ENCODE measurements at places on chromosomes 7 and 10.

- DNase-seq: no peak
Measured at GRCh38 chr10:124648131-124648475, 96.1 kb downstream of the FAM53B start.

DNA sequence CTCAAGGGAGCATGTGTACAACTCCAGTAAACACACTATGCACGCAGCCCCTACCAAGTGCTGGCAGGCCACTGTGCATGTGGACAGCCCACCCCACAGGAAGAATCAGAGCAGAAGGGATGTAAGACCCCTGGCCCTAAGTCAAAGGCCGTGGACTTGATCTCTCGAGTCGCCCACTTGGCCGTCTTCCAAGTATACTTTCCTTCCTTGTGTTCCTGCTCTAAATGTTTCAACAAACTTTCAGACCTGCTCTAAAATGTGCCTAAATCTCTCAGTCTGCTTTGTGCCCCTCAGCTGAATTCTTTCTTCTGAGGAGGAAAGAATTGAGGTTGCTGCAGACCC is 21.1 kb upstream of the NOM1 start:
- no peak for DNase-seq

DNA sequence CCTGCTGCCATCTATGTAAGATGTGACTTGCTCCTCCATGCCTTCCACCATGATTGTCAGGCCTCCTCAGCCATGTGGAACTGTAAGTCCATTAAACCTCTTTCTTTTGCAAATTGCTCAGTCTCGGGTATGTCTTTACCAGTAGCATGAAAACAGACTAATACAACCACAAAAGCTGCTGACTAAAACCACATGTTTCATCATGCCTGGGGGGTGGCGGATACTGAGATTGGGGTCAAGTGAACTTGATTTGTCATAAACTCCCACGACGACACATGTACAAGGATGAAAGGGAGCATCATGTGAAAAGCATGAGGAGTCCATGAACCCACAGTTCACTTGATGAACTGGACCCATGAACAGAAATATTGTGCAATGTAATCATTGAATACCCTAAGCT is 134.9 kb upstream of the ANK3 start:
- no peak for DNase-seq

DNA sequence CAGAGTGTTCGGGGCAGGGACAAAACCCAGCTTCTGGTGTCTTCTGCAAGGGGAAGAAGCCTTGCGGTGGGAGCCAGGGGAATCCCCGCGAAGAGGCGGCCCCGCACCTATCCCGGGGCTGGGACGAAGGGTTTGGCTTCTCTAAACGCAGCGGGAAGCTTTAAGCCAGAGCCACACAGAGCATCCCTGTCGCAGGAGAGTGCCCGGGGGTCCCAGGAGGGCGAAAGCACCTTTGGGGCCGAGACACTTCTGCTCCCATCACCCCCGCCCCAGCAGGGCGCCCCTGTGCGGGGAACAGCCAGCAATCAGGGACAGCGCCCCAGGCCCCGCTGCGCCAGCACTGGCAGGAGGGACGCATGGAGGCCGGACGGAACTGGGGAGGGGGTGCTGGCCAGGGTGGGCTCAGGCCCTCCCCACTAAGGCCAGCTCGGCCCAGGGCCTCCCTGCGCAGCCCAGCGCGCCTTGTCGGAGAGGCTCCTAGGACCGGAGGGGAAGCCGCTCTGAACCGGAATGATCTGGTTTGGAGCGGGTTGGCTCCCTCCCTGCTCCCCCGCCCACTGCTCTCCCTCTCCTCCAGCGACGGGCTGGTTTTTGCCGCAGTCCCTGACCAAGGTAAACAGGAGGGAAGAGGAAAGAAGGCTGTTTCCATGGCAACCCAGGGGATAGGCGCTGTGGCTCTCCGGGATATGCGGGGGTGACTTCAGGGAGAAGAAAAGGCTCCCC is 63.9 kb downstream of the TMEM209 start:
- DNase-seq: peak; percentile 76

- DNase-seq: no peak
Measured at GRCh38 chr7:56079450-56080185, 13.1 kb downstream of the PHKG1 start.

DNA sequence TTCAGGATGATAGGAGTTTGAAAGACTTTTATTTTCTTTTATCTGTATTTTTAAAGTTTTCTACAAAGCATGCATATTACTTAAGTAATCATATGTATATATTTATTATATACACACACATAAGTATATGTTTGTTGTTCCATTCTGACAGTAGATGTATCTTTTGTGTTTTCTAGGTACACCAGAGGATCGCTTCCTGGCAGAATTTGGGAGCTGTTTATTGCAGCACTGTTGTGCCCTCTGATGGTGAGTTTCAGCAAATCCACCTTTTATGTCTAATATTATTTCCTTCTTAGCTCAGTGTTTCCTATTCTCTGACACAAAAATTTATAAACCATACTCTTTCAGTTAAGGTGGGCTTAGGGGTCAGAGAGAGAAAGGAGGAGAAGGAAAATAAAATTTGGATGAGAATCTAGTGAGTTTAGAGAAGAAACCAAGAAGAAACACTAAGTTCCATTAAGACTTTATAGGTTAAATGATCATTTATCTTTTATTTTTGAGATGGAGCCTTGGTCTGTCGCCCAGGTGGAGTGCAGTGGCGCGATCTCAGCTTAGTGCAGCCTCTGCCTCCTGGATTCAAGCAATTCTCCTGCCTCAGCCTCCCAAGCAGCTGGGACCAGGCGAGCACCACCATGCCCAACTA is 59.2 kb upstream of the OIT3 start:
- peak; percentile 80 for DNase-seq

DNA sequence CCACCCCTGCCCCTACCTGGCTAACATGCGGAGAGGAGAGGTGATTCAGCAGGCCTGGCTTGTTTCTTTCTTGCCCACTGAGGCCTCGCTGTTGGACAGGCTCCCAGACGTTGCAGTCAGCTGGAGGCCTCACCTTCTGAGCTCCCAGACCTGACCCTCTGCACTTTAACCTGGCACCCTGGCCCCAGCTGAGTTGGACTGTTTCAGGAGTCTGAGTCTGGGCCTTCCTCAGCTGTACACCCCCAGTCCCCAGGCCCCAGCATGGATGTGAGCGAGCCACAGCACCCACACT is 35.0 kb downstream of the UNC5B start:
- DNase-seq: no peak

- no peak for DNase-seq
Measured at GRCh38 chr10:132462463-132463332, 65.7 kb downstream of the PWWP2B start.

GRCh38 chr10:43939389-43939938 is 290.8 kb upstream of the ZNF32 start:
- no peak for DNase-seq

- no peak for DNase-seq
Measured at GRCh38 chr10:71900441-71901180, 49.6 kb upstream of the PSAP start.

DNA sequence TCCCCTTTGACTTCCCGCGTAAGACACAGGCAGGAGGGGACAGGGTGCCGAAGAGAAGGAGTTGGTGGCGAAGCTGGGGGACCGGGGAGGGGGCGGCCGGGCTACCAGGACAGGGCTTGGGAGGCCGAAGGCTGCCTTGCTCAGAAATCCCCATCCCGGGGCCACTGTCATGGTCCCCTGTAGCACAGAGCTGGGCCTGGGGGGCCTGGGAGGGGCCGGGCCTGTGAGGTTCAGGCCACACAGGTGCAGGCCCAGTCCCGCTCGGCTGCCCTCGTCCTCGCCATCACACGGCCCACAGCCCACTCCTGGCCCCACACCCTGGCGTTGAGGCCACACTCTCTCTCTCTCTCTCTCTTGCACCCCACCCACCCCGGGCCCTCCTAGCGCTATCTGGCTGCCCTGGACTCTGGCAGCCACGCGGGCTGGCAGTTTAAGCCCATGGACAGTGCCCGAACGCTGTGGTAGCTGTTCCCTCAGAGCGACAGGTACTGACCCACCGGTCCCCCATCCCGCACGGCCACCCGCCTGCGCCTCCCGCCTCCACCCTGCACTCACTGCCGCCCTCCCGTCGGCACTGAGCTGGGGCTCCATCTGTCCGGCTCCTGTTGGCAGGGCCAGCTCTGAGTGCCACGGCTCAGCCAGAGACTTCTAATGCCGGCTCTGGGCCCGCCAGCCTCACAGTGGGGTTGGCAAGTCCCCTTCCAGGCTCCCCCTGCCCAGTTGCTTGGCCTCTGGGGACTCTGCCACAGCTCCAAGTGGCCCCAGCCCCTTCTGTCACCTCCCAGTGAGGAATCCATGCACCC is 28.0 kb downstream of the TTYH3 start:
- DNase-seq: no peak

GRCh38 chr10:72162978-72163377 is 52.8 kb upstream of the ANAPC16 start:
- DNase-seq: peak; percentile 59

DNA sequence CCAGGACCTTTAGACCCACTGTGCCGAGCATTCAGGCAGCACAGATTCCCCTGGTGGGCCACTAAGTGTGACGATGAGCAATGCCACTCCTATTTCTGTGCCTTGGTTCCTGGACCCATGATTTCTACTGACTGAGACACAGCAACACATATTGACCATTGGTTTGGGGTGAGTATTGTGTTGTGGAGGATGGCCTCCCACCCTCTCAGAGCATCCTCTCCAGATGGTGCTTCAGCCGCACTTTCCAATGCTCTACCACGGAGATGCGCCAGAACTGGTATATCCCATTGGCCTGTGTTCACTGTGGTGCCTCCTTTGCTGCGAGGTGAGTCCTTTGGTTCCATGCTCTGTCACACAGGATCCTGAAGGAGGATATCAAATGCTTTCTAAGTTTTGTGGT is 10.1 kb upstream of the GDF10 start:
- DNase-seq: no peak

DNA sequence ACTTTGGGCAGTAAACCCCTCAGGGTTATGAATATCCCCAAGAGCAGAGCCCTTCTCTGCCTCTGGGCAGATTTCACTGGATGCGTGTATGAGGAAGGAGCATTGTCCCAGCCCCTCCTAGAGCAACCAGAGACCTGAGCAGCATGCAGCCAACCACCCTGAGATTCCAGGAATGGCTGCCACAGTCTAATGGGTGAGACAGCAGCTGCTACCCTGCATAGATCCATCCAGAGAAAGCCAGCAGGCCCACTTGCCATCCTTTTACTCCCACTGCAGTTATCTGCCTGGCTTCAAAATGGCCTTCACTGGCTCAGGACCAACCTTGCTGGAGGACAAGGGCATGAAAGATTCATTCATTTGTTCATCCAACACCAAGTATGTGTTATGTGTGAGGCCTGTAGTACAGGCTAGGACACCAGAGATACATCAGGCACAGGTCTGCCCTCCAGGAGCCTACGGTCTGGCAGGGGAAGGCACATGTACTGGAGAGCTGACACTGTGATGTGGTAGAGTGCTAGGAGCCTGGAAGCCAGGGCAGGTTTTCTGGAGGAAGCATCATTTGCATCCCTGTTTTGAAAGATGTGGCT is 26.2 kb upstream of the C10orf105 start:
- no peak for DNase-seq

GRCh38 chr10:130411496-130412085 is 275.4 kb downstream of the GLRX3 start:
- DNase-seq: no peak

- no peak for DNase-seq
Measured at GRCh38 chr7:95106401-95106800, 199.0 kb downstream of the PPP1R9A start.

DNA sequence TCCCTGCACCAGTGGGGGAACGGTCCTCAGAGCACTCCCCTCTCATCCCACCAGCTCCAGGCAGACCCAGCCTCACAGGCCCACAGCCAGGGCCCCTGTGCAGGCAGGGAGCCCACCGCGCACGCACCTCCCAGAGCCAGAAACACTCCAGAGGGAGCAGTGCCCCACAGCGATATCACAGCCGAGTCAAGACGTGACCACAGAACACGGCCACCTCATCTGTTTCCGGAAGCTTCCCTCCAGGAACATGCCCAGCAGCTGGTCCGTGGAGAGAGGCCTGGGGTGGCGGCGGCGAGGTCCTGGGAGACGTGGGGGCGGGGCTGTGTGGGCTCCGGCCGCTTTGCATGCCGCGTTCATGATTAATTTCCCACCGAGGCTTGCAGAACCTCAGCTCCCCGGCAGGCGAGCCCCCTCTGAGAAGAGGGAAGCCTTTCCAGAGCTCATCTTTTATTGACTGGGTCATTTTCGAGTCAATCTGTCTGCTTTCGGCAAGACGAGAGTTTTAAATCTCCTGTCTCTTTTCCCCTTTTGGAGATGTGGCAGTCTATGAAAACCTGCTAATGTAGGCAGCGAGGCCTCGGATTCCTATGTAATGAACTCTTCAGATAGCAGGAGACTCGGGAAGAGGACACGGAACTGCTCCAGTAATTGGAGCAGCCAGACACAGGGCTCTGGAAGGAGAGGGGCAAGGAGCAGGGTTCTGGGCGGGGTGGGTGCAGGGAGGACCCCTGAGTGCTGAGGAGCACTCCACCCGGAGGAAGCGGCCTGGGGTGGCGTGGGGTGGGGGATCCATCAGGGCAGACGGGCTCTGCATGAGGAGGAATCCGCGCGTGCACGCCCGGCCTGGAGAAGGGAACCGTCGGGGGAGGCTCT is 242.8 kb downstream of the ELFN1 start:
- no peak for DNase-seq

DNA sequence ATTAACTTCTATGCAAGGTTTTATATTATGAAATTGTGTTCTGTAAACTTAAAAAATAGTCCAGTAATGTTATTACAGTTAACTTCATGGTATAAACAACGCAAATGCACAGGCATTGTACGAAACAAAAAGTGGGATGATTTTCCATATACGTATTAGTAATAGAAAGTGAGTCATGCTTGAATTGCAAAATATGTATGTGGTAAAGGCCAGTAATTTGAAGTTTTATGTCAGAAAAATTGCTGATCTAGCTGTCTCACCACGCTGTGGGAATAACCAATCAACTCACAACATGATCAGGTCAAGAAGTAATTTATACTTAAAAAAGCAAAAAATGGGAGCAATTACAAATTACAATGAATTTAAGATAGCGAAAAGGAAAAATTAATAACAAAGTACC is 37.0 kb upstream of the GLI3 start:
- DNase-seq: no peak

DNA sequence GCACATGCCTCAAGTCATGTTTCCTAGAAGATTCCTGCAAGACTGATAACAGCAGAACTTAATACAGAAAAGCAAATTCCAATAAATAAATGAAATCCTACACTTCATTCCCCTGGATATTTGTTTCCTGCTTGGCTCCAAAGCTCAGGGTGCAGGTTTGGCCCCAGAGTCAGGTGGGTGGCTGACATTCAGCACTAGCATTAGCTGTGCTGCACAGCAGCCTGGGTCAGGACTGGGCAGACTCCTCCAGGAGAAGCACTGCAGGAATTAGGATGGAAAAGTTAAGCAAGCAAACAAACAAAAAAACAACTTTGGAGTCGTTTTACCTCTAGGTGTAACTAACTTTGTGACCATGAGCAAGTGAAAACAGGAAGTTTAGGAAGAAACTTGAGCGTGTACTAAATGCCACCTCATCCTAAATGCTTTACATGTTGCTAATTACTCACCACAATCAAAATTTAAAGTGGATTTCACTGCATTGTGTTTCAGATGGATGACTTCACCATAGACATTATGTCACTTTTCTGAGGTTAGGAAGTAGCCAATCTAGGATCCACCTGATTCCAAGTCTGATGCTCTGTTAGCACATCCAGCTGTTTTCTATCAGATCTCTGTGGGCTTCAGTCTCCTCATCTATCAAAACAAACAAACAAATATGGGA is 239.4 kb downstream of the C7orf25 start:
- no peak for DNase-seq

- DNase-seq: no peak
Measured at GRCh38 chr7:78571292-78571691, 772.7 kb downstream of the PHTF2 start.

- no peak for DNase-seq
Measured at GRCh38 chr7:129898502-129899160, 54.1 kb downstream of the UBE2H start.

- no peak for DNase-seq
Measured at GRCh38 chr10:69181433-69181832, 1.4 kb downstream of the SUPV3L1 start.

All from activated CD4-positive, alpha-beta T cell treated with anti-CD3 and anti-CD28 coated beads, Interleukin-2, amount 10 ng/mL, durations not matched to agents 24 days and 14 days (primary cell).